ENCODE measurements at places on chromosomes 7 and 10. TPM values are rescaled to one million over a fixed set of nuclear protein-coding genes. Genes with fewer than 3 reads are reported as not detected.

- DNase-seq: no peak
These were observed 980.0 kb downstream of the CNTNAP2 start for GRCh38 chr7:147096629-147097028.

GRCh38 chr7:102119213-102119651 is 167.4 kb upstream of the SH2B2 start:
- DNase-seq: no peak

- no peak for DNase-seq
These were observed 349 bp upstream of the GNG11 start for GRCh38 chr7:93921186-93921585.

DNA sequence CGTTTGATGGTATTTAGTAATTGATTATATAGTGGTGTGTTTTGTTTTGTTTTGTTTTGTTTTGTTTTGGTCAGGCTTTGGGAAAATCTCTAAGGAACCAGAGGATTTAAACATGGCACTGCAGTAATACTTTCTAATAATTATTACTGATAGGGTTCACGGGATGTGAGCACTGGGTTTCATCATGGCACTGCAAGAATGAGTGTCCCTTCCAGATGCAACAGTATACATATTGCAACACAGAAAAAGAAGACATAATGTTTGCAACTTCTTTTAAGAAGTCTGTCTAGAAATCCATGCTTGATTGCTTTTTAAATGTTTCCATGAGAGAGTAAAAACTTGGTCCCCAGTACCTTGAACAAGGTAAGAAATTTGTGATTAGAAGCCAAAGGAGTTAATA is 2.2 kb upstream of the CDCA7L start:
- no peak for DNase-seq

DNA sequence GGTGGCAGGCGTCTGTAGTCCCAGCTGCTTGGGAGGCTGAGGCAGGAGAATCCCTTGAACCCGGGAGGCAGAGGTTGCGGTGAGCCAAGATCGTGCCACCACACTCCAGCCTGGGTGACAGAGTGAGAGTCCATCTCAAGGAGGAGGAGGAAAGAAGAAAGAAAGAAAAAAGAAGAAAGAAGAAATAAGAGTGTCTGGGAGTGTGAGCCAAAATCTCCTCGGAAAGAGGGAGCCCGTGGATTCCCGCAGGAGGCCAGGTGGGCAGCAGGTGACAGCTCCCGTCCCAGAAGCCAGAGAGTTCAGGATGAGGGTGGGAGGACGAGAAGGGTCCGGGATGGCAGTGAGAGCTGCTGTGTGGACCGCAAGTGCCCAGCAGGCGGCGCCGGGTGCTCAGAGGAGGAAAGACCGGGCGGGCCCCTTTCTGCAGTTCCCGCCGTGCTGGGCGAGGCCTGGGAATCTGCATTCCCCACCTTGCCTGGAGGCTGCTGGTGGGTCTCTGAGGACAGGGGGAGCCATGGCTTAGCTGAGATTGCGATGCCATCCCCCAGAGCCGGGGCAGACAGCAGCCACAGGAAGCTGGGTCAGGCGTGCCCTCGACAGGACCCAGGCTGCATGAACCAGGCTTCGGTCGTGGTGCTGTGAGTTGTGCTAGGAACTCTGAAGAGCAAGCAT is 17.1 kb upstream of the AMZ1 start:
- peak; percentile 76 for DNase-seq

DNA sequence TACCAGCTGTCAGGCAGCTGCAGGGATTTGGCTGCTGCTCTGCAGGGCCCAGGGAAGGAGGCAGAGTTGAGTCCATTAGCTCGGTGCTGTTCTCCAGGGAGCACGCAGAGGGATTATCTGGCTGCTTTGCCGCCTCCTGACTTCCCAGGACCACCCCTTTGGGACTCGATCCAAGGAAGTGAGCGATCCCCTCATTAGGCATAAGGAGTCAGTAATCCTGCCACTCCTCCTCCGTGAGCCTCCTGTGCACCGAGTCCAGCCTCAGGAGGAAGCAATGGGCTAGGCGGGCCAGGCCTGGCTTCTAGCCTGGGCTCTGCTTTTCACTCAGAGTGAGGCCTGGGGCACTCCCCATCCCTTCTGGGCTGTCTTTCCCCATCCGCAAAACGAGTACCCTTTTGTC is 417.9 kb downstream of the RPS24 start:
- DNase-seq: no peak

DNA sequence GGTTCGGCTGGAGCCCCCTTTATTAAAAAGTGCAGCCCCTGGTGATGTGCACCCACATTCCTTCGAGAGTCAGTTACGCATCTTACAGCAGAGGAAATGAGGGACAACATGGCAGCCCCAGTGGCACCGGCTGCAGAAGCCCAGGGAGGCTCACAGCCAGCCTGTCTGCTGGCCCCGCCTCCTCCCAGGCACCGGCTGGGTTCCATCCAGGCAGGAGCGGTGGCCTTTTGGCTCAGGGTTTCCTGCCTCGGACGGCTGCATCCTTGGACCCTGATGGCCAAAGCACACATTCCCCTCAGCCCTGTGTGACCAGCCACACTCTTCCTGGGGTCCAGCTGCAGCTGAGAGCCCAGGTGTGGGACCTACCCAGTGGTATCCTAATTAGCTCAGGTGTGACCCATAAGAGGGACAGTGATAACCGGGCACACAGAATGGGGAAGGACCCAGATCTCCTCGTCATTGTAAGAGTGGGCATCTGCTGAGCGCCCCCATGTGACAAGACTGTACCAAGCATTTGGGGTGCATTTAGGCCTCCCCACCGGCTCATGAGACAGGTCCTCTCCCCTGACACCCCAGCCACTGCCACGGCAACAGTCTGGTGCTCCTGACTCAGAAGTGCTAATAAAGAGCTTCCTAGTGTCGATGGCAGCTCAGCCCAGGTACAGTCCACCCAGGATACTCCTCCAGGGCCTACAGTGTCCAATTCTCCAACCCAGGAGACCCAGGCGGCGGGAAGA is 63.3 kb upstream of the CHST15 start:
- no peak for DNase-seq

DNA sequence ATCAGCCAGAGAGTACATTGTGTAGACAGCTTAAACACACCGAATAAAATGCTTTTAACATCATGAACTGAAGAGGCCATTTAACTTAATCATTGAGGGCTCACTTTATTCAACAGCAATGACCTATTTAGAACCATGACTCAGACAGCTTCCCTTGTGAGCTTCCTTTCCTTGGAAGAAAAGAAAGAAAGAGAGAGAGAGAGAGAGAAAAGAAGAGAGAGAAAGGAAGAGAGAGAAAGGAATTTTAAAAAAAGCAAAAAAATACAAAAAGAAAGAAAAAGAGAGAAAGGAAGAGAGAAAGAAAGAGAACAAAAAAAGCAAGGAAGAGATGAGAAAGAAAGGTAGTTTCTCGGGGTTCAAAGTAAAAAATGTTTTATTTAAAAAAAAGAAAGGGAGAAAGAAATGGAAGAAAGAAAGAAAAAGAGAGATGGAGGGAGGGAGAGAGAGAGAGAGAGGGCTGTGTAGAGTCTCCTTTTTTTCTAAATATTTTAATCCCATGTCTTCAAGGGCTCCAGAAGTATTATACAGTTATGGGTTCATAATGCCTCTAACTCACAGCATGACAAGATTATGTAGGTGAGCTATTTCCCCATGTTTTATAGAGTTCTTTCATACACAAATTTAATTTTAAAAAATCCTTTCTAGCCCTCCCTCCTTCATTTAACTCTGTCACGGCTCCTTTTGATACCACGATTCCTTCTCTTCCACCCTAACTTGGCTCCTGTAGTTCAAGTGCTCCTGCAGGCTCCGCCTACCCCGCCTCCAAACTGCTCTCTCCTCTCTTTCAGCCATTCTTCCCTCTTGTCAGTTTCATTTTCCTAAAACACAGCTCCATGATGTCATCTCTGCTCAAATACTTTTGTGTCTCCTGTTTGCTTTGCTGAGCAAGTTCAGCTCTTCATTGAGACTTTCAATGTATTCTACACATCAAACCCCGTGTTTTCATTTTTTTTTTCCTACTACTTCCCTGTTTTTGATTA is 85.5 kb downstream of the PRTFDC1 start:
- DNase-seq: peak; percentile 56

GRCh38 chr7:34612661-34613060 is 45.4 kb upstream of the NPSR1 start:
- DNase-seq: peak; percentile 35

DNA sequence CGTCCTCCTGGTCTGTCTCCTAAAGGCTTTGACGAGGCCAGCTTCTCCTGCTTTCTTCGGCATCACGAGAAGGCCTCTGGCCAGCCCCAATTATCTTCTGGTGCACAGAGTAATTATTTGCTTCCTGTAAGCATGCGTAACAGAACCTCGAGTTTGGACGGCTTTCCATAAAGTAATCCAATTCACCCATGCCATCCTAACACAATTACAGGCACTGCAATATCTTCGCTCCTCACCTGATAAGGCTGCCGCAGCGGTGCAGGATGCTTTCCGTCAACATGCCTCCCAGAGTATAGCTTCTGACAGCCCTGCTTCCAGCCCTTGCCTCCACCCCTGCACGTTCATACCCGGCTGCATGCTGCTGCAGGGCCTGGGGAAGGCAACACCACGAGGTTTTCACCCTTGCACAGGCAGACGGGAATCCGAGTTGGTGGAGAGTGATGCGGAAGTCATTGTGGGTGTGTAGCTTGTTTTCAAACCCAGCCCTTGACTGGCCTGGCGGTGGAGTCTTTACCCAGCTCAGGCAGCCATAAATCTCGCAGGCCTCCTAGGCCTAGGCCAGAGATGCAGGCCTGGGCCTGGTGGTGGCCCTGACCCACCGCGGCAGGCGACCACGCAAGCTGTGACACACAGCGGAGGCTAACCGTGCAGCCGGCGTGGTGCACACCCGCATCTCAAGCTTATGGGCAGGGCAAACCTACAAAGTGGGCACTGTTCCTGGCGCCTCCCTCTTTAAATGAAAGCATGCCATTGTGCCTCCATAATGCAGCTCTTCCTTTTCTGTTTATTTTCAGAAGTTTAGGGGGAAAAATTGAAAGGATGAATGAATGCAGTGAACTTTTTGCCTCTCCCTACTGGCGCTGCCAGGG is 12.7 kb downstream of the EBF3 start:
- DNase-seq: peak; percentile 75

GRCh38 chr7:51244885-51245284 is 71.7 kb downstream of the COBL start:
- DNase-seq: no peak

DNA sequence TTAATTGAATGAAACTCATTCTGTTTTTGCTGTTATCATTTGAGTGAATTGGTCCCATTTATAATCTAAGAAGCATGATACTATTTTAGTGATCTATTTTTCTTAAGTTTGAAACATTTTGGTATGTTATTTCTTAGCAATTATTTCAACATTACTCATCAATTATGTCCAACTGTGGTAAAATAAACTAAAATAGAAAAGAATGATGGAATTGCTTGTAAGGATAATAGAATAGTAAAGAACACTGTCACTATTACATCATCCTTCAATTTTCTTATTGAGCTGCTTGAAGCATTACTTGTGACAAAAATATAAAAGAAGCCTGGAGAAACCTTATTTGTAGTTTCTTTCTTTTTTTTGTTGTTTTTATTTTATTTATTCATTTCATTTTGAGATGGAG is 42.4 kb downstream of the ZNF487 start:
- peak; percentile 20 for DNase-seq

DNA sequence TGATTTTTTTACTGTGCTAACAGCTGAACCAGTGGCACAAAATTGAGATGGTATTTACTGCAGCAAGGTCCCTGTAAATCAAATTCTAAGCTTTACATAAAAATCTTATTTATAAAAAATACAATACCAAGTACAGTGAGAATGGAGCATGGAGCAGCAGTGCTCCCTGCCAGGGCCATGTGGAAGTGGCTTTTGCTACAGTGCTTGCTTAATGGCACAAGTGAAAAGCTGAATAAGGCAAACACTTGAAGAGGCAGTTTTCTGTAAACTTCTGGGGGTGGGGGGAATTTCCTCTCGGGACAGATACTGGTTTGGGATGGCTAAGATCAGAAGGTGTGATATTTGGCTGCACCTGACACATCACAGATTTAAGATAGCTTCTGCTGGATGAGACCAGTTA is 27.5 kb downstream of the AP3M1 start:
- no peak for DNase-seq

- DNase-seq: no peak
These were observed 76.8 kb upstream of the RPA3 start for GRCh38 chr7:7795203-7795602.

GRCh38 chr10:116084161-116084560 is 188.8 kb downstream of the GFRA1 start:
- no peak for DNase-seq

GRCh38 chr7:135210888-135211178 is 493 bp downstream of the WDR91 start:
- DNase-seq: no peak

GRCh38 chr7:20331910-20332813 is 1.5 kb downstream of the ITGB8 start:
- no peak for DNase-seq

GRCh38 chr7:102287111-102287980 is 678 bp downstream of the SH2B2 start:
- peak; percentile 49 for DNase-seq

DNA sequence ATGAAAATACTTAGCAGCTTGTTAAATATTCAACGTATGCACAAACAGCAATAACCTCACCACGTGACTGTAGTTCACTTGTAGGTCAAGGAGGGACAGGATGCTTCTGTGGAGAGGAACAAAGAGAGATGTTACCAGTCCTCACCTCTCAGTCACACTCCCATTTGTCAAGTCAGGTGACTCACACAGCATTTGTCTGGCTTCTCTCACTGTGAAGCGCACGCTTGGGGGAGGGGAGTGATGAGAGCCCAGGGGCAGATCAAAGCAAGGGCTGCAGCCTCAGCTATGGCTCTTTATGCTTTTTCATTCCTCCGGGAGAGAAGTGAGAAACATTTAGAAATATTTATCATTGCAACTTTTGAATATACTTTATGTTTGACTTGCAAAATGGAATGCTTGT is 2.9 kb upstream of the RBM20 start:
- DNase-seq: no peak

DNA sequence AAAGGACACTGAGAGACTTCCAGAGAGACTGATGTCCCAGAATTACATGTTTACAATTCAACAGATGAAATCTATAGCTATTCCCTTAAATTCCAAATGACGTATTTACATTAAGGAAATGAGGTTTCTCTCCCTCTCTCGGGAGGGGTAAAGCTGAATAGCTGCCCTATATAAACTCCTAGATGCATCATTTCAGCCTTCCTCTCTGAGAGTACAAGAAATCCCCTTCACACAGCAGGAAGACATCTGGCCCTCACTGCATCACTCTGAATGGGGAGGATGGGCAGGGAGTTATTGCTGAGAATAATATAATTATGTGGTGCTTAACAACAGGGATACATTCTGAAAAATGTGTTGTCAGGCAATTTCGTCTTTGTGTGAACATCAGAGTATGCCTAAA is 11.0 kb downstream of the POT1 start:
- DNase-seq: no peak

GRCh38 chr10:110094786-110095185 is 87.0 kb downstream of the ADD3 start:
- DNase-seq: no peak

Gene PRSS37
- polyA plus RNA-seq: 0.11 TPM

Gene KIF11
- polyA plus RNA-seq: 12.4 TPM

Gene FFAR4
- polyA plus RNA-seq: not detected

Gene ZNHIT1
- polyA plus RNA-seq: 38.5 TPM

Gene SKIDA1
- 2.3 TPM for polyA plus RNA-seq

Gene SPDYE1
- polyA plus RNA-seq: 0.29 TPM

Gene SNX10
- 2.1 TPM for polyA plus RNA-seq

Gene AP4M1
- polyA plus RNA-seq: 19.6 TPM

Gene NPY4R
- not detected for polyA plus RNA-seq

Gene ASZ1
- polyA plus RNA-seq: not detected

Gene ATP5MK
- 289 TPM for polyA plus RNA-seq

Gene AKR1C1
- 9.2 TPM for polyA plus RNA-seq

Data from muscle of back (tissue), 13 donors.